RKO (cell line): ENCODE measurements at places on chromosomes 3 and 15.

GRCh38 chr15:39936681-39937080 lies 2.8 kb downstream of the EIF2AK4 start:
- DNase-seq = no peak

GRCh38 chr15:78322724-78323521 lies 17.2 kb upstream of the CRABP1 start:
- DNase-seq = no peak

GRCh38 chr3:140736863-140737460 lies 59.1 kb downstream of the TRIM42 start:
- peak; percentile 30 for DNase-seq

- DNase-seq = no peak
These were observed 515 bp downstream of the EPHA6 start for GRCh38 chr3:96814651-96815567.

- DNase-seq = no peak
These were observed 750.0 kb downstream of the ZPLD1 start for GRCh38 chr3:103184772-103185171.

DNA sequence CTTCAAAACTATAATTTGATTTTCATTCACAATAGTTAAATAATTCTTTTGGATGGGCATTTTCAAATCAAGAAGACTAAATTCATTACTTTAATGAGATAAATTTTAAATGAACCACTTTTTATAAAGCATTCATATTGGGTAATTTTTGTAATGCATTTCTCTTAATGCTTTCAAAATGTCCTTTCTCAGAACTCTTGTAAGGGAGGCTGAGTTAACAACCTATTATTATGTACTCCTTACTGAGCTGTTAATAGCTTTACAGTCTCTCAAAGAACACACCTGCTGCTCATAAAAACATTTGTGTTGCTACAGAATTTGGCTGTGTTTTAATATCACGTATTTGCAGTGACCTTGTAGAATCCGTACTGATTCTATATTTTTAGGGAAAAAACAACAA lies 334.0 kb upstream of the ARL6 start:
- DNase-seq = no peak

DNA sequence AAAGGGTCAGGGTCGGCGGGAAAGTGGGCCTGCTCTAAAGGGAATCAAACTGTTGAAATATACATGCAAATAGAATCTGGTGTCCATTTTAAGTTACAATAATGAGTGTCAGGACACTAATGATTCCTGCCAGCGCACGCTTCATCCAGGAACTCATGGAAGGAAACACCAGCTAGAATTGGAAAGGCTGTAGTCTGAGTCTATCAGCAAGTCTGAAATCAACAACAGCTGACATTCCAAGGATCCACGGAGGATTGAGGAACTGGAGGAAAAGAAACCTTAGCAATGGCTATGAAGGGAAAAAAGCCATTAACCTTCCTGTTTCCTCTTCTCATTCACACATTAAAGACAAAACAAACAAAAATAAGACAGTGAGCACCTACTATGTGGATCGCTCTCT lies 1063.1 kb downstream of the NTRK3 start:
- no peak for DNase-seq

DNA sequence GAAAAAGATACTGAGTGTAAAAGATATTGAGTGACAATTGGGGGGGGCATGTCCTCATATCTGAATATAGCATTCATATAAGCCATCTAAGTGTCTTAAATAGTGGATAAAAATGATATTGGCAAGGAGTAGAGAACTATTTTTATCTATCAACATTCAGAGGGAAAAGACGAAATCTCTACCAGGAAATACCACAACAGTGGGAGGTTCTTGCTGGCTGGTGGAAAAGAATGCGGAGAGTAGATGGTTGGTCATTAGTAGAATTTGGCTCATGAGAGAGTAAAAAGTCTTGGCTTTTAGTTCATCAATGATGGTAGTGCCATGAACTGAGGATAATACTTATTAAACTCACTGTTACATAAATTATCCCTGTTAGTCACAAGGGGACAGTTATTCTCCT lies 4.8 kb upstream of the TCF12 start:
- no peak for DNase-seq

DNA sequence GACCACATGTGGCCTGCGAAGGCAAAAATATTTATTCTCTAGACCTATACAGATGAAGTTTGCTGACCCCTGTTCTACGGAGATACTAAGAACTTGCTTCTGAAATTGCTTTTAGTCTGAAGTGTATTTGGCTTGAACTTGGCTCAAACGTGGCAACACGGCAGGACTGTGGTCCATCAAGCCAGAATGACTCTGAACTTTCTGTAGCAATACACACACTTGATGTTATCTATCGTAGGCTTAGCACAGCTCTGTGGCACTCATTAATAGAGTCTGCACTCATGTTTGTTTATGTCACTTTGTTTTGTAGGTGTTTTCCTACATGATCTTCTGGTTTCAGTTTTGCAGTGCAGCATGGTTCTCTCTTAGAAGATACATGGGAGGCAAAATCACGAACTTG lies 298.1 kb downstream of the ADAMTS17 start:
- DNase-seq = no peak

GRCh38 chr3:177179281-177180067 lies 17.8 kb downstream of the TBL1XR1 start:
- DNase-seq = no peak

GRCh38 chr3:102536456-102536855 lies 101.6 kb downstream of the ZPLD1 start:
- DNase-seq = peak; percentile 78

GRCh38 chr3:12895391-12896062 lies 54.2 kb upstream of the RPL32 start:
- DNase-seq = no peak

GRCh38 chr3:39631136-39631535 lies 163.7 kb downstream of the MOBP start:
- DNase-seq = no peak
